RKO (cell line): ENCODE measurements at places on chromosomes 12 and 14.

- DNase-seq, result no peak
Observed at GRCh38 chr12:22180705-22181104, 134.7 kb downstream of the CMAS start.

GRCh38 chr12:107668320-107669098, 17.1 kb upstream of the PWP1 start:
- DNase-seq, result no peak

- DNase-seq, result peak; percentile 72
Observed at GRCh38 chr12:115752913-115753726, 524.4 kb downstream of the MED13L start.

DNA sequence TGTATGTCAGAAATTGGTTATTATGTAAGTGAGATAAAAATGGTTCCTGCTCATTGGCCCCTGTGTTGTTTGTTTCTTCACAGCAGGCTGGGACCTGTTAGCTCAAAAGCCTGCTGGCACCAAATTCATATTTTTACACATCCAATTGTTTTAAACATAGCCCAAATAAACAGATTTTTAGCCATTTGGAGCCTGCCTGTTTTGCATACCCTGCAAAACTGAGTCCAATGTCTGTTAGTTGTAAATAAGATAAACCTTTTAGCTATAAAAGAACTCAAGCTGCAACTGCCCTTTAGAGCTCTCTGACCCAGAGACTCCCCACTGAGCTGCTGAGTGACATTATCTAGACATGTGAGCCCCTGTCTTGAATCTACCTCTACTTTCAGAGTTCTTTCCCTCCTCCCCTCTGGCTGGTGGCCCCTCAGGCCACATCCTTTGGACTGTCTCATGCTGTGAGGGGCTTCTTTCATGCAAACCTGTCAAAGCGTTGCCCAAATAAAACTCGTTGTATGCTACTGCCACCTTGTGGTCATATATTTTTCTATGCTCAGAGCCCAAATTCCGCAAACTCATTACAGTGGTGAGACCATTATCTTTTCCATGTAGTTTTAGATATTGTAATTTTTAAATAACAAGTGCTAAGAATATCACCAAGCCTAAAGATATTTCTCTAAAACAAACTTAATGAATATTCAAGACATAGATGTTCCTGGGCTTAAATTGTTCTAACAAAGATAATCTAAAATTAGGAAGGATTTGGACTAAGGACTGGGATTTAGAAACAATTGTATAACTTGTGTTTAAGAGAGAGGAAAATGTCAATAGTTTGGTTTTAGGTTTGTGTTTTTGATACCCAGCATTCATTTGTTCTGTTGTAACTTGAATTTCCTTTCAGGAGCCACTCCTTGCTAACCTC, 337.9 kb downstream of the AACS start:
- DNase-seq, result peak; percentile 50

- DNase-seq, result no peak
Observed at GRCh38 chr14:69328765-69329164, 68.8 kb downstream of the GALNT16 start.

- DNase-seq, result no peak
Observed at GRCh38 chr12:14169281-14169680, 187.9 kb upstream of the GRIN2B start.
